ENCODE measurements at places on chromosomes 13 and 19.
A peak's percentile ranks its signal among the peaks of the same experiment; 100 is the strongest.

DNA sequence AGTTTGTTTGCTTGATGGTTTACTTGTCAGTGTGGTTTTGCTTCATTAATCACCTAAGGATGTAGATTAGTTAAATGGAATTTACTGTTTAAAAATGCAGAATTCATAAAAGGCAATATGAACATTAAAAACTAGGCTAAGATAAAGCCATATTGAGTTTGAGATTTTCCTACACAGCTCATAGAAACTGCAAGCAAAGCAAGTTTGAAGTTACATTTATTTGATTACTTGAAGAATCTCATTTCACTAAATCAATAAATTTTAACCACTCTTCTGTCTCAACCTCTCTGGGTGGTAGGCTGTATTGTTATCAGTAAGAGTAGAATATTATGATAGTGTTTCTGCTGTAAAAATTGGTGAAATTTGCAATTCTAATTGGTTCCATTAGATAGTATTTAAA is 1180.7 kb upstream of the SLC10A2 start:
- no peak for DNase-seq

GRCh38 chr13:25920931-25921330 is 130.9 kb downstream of the SHISA2 start:
- DNase-seq: no peak

- no peak for DNase-seq
Observed at GRCh38 chr13:30268673-30269072, 38.7 kb downstream of the KATNAL1 start.

DNA sequence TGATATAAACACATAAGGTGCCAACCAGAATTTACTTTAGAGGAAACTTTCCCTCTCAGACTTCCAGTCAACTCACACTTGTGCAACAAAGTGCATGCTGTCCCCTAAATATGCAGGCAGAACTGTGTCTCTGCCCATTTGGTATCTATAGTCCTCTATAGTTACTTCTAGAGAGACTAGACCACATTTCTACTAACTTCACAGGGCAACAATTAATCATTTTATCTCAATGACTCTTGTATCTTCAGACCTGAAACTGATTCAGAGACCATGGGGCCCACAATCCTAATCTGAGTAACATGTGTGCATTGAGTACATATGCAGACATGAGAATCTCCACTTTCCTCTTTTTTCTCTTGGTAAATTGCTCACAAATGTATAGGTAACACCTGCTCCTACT is 158.1 kb downstream of the ZNF486 start:
- DNase-seq: no peak

GRCh38 chr19:47419030-47419783 is at the start of gene MEIS3:
TSS of gene MEIS3 (minus strand) at chr19:47419527. CDS start at chr19:47419081, 446 bp downstream.
- DNase-seq: no peak

GRCh38 chr13:20270163-20270865 is 38.2 kb upstream of the GJB6 start:
- no peak for DNase-seq

- DNase-seq: no peak
Observed at GRCh38 chr19:16577531-16577985, 5.3 kb upstream of the SLC35E1 start.

- no peak for DNase-seq
Observed at GRCh38 chr19:34171539-34171876, 796 bp upstream of the LSM14A start.

DNA sequence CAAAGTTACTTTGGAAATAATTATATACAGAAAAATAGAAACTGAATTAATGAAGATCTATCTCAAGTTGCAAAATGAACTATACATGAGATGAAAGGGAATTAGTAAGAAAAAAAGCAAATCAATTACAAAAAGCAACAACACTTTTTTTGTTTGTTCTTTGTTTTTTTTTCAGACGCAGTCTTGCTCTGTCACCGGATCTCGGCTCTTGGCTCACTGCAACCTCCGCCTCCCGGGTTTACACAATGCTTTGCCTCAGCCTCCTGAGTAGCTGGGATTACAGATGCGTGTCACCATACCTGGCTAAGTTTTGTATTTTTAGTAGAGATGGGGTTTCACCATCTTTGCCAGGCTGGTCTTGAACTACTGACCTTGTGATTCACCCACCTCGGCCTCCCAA is 2.2 kb downstream of the ZNF415 start:
- DNase-seq: peak; percentile 41

- no peak for DNase-seq
Observed at GRCh38 chr19:12720851-12721655, 2.7 kb downstream of the TNPO2 start.

- no peak for DNase-seq
Observed at GRCh38 chr13:32984857-32985626, 31.2 kb upstream of the KL start.

DNA sequence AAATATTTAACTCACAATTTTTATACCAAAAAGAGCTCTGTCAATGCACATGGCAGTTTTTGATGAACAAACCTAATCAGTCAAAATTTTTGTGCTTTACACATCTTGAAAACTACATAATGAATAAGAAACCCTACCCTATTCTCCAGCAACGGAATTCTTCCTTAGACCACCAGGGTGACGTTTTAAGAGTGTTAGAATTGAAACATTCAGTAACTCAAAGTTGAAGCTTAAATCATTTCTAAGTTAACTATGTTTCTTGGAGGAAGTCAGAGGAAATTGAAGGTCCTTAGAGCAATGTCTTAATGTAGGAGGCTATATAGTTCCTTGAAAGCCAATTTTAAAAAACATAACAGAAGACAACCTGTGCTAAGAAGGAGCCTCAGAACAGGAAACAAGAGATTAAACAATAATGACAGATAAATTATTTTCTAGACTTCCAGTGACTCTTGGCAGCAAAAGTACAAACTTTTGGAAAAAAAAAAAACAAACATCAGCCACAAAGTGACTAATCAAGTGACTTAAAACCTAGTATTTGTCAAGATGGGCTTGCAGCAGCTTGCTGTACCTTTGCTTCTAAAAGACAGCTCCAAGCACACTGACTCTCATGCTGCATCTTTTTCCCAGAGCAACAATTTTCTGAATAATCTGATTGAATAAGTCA is 6.2 kb downstream of the SPRY2 start:
- DNase-seq: no peak

DNA sequence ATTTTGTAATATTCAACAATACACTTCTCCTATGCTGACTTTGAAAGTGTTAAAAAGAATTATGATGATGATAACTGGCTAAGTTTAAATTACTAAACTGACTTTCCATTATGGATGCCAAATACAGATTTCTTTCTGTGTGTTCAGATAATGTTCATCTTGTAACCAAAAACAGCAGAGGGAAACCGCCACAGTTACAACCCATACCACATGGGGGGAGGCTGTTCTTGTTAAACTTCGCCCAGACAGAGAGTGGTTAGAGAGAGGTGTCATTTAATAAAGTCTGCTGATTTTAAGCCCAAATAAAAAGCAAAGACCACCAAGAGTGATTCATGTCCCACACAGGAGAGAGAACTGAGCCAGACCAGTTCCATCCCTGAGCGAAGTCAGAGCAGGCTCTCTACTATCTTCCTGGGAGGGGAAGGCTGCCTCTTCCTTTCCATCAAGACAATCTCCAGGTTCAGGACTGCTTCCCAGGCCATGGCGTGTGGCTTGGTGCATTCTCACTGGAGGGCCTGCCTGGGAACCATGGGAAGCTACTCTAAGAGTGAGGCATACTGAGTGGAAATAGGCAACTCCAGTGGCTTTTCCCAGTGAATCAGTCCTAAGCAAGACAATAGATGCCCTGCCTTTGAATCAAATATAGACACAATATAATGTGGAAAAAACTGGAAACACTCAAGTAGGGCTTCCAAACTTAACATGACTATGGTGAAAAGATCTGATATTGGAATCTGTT is 18.2 kb downstream of the EFNB2 start:
- DNase-seq: no peak

DNA sequence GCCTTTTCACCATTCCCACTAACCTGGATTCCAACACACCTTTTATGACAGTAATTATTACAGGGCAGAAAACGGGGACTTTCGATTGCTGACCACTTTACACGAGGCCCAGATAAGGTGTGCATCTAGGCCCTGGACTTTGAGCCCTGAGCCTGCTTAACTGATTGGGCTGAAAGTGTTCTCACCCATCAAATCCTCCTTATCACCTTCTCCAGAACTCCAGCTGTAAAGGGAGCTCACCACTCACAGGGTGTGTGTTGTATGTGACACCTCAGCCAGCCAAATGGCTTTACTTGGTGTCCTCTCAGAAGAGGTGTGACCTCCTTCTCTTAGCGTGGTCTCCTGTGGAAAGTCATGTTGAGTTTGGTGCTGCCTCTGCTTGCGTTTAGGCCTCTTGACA is 36.5 kb downstream of the SIPA1L3 start:
- DNase-seq: no peak

- DNase-seq: no peak
Observed at GRCh38 chr13:93635616-93636032, 409.0 kb downstream of the GPC6 start.

GRCh38 chr13:29914581-29914980 is 64.2 kb upstream of the UBL3 start:
- DNase-seq: no peak

DNA sequence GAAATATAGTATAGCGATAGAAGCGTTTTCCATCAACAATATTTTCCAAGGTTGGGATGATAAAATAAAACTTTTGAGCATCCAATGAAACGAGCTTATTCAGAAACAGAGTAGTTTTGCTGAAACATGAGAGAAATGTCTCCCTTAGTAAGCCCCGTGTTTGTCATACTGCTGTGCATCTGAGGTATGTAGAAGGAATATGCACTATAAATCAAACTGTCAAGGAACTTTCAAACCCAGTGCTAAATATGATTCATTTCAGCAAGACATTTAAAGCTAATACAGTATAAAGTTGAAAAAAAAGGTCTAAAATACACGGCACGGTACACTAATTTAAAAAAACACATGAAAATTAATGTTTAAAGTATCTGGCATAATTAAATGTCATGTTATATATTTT is 546.2 kb downstream of the SLITRK5 start:
- DNase-seq: no peak

GRCh38 chr13:89968470-89968869 is 1379.0 kb upstream of the MIR17HG start:
- no peak for DNase-seq

- no peak for DNase-seq
Observed at GRCh38 chr13:40309881-40310280, 356.6 kb downstream of the FOXO1 start.

Data from globus pallidus (tissue), 1 donor.